ENCODE measurements at places on chromosomes 6 and 20.

DNA sequence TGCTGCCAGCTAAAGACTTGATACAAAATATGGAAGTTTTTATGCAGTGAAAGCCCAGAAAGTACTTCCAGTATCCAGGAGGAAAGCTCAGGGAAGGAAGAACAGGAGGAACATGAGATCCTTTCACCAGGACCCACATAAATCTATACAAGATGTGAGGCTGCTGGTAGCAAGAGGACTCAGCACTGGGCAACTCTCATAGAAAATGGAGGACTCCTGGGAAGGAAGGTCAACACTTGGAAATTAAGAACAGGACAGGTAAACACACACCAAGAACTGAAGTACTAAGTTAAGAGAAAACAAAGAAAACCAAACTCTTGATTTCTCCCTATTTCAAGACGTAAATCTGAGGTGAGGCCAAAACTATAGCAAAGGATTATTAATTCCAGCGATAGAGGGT, 220.5 kb upstream of the HSF2 start:
- no peak for DNase-seq

DNA sequence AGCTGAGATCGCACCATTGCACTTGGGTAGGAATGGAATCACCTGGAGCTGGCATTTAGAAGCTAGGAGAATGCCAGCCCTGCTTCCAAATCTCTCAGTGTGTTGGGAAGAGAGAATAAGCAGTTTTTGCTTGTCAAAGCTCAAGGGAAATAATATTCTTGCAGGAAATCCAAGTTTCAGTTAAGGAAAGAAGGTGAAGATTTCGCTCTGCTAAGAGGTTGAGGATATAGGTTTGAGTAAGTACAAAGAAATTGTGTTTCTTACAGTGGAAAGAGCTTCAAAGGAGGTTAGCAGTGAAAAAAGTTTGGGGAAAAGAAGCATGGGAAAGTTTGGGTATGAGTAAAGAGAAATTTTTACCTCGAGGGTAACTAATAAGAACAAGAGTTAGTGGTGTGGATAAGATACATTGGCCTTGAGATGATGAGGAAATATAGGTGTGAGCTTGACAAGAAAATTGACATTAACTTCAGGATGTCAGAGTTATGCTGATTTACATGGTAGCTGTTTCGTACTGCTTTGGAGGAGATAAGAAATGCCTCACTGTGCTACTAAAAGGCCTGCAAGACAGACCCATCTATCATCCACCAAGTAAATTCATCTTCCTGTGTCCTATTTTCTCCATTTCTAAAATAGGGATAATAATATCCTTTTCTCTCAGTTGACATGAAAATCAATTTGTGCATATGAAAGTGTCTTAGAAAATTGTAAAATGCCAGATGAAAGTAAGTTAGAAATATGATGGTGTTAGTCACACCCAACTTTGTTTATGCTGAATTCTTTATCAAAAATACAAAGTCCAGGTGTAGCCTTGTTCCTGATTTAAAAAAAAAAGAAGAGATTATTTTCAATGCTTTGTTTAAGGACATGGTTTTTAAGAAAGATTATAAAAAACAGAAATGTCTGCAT, 12.8 kb upstream of the HINT3 start:
- no peak for DNase-seq

GRCh38 chr20:62501801-62502495, 26.2 kb upstream of the GATA5 start:
- no peak for DNase-seq

- DNase-seq, result no peak
Observed at GRCh38 chr6:55979526-55979925, 104.1 kb upstream of the BMP5 start.

GRCh38 chr6:100818066-100818465, 63.1 kb downstream of the ASCC3 start:
- no peak for DNase-seq

- DNase-seq, result no peak
Observed at GRCh38 chr20:6530254-6530653, 237.2 kb upstream of the BMP2 start.

DNA sequence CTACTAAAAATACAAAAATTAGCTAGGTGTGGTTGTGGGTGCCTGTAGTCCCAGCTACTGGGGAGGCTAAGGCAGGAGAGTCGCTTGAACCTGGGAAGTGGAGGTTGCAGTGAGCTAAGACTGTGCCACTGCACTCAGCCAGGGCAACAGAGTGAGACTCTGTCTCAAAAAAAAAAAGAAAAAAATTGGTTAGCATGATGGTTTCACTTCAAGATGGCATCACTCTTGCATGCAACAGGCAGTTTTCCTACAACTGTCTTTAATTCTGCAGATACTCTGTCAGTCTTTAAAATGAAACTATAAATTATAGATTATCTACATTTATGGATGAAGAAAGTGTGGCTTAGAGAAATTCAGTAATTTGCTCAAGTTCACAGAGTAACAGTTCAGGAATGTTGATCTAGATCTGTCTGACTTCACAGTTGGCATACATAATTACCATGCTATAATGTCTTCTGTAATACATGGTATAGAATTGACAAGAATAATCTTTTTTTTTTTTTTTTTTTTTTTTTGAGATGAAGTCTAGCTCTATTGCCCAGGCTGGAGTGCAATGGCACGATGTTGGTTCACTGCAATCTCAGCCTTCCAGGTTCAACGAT, 27.0 kb downstream of the ITCH start:
- DNase-seq, result no peak

- DNase-seq, result no peak
Observed at GRCh38 chr6:166862978-166863530, 93.3 kb downstream of the RNASET2 start.

DNA sequence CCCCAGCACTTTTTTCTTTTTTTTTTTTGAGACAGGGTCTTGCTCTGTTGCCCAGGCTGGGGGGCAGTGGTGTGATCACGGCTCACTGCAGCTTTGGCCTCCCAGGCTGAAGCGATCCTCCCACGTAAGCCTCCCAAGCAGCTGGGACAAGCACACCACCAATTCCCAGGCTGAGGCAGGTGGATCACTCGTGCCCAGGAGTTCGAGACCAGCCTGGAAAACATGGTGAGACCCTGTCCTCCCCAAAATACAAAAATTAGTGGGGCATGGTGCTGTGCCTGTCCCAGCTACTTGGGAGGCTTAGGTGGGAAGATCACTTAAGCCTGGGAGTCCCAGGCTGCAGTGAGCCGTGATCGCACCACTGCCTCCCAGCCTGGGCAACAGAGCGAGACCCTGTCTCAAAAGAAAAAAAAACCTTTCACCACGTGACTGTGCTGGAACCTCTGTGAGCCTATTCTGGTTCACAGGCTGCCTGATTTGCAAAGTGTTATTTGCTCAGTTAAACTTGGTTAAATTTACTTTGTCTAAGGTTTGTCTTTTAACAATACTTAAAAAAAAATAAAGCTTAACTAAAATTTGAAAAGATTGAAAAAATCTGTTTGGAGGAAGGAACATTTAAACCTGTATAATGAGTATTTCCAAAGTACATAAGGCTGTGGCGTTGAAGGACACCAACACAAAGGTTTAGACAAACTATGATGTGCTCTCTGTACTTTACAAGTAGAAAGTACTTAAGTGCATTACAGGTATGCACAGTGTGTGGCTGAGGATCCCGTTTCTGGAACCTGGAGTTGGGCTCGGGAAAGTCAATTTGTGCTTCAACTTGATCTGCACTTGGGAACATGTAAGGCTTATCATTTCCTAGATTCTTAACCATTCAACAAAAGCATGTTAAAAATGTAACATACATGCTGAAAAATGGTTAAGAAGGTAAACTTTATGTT, 55.0 kb downstream of the PPP1R3G start:
- no peak for DNase-seq

GRCh38 chr6:28251661-28252008, 434 bp downstream of the ZKSCAN4 start:
- DNase-seq, result no peak

DNA sequence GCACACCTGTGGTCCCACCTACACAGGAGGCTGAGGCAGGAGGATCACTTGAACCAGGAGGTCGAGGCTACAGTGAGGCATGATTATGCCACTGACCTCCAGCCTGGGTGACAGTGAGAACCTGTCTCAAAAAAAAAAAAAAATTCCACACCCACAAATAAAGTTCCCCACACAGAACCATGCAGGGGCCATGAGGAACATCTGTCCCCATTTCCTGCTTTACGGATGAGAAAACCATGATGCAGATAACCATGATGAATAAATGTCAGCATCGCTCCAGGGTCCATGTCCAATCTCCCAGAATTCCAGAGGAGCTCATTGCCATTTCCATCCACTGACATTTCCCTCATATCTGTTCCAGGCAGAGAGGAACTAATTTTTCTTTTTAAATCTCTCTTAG, 16.9 kb upstream of the AGPAT4 start:
- DNase-seq, result no peak

DNA sequence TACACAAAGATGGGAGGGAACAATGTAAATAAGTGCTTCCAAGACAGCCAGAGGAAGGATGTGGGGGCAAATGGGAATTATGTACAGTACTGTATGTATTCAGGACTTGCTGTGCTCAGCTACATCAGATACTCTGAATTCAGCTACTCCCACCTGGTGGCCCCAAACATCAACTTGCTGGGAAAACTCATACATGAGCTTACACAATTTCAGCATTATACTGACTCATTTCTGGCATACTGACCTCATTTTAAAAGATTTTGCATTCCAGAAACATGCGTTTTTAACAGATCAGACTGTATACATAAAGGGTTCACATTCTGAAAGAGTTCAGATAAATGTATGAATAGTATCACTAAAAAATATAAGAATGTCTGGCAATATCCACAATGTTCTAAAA, 59.7 kb downstream of the GPX5 start:
- no peak for DNase-seq

DNA sequence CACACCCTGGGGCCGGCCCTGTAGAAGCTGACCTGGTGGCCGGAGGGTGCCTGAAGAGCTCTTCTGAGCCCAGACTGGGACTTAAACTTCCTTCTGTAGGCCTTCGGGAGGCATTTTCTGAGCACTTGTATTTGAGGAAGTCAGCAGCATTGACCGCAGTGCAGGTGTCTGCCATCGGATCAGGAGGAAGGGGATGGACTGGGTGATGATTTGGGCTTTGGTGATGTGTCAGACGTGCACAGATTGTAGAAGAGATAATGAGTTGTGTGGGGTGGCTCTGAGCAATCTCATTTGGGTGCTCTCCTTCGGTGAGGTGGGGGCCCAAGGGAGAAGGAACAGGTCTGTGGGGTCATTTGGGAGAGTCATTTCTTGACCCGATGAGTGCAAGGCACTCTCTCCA, 150.9 kb downstream of the ARID1B start:
- no peak for DNase-seq

- peak; percentile 52 for DNase-seq
Observed at GRCh38 chr6:155530219-155530834, 74.7 kb upstream of the NOX3 start.

GRCh38 chr6:83199863-83200225, 6.7 kb downstream of the RWDD2A start:
- peak; percentile 30 for DNase-seq

DNA sequence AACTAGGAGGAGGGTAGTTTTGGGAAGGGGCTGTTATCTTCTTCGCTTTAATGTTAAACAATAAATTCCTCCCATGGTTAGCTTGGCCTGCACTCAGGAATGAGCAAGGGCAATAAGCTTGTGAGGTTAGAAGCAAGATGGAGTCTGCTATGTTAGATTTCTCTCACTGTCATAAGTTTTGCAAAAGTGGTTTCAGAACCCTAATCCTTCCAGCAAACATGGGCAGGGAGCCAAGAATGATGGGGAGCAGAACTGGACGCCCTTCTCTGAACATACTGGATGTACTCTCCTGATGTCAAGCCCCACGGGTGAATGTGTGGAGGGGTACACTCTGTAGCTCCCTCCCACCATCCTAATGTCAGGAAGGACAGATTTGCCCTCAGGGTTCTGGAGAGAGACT, 22.3 kb downstream of the C6orf163 start:
- no peak for DNase-seq

DNA sequence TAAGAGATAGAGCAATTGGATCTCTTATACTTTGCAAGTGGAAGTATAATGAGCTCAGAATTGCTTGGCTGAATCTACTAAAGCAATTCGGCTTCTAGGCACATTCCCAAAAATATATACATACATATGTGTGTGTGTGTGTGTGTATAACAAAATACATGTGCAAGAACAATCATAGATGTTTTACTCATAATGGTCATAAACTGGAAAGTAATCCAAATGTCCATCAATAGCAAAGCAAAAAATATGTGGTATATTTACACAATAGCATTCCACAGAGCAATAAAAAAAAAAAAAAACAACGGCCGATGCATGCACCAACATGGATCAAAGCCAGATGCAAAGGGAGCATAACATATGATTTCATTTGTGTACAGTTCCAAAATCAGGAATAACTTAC, 707.9 kb downstream of the RFPL4B start:
- no peak for DNase-seq

DNA sequence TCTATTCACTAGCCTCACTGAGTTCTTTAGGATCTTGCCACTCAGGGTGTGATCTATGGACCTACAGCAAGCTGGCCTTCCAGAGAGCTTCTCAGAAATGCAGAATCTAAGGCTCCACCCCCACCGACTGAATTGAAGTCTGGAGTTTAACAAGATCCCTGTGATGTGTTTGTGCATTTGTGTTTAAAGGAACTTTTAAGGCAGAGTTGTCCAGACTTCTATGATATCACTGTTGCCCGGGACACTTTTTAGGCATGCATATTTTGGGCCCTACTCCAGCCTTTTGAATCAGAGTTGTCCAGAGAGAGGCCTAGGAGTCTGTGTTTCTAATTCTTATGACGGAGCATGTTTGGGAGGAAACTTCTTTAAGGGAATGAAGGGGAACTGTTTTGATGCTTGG, 232.3 kb downstream of the QKI start:
- DNase-seq, result no peak

DNA sequence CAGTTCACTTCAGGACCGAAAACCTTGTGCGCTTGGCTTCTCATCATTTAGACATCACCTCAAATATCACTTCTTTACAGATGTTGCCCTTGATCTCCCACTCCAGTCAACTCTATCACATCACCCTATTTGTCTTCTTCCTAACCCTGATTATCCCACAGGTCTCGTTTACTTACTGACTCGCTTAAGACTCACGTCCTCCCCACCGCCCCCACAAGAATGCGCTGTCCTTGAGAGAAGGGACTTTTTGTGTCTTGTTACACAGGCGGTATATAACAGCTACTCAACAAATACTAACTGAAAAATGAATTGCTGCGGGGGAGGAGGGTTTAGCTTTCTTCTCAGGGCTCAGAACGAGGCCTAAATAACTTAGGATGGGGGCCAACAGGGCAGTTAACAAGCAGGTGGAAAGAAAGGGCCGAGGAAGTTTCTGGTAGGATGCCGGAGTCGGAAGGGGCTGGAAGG, 527 bp downstream of the TOMM34 start:
- DNase-seq, result peak; percentile 65

GRCh38 chr6:117494694-117495318, 12.3 kb downstream of the DCBLD1 start:
- no peak for DNase-seq

DNA sequence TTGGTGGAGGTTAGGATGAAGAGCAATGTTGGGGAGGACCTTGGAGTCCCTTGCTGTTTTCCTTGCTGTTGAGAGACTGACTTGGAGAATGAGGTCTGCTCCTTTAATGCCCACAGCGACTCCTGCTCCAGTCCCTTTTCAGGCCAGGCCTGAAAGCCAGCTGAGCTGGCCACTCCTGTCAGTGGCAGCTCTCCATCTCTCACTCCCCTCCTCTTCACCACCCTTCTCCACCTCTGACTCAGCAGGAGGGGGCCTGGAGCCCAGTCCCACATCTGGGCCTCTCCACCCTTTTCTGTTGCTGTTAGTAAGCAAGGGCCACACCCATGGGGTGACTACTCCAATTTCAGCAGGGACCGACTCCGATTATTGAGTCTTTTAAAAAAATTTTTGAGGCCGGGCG, 2.2 kb downstream of the SNX21 start:
- no peak for DNase-seq

- DNase-seq, result peak; percentile 50
Observed at GRCh38 chr6:35096129-35096862, 44.8 kb downstream of the TCP11 start.

- no peak for DNase-seq
Observed at GRCh38 chr6:135322427-135323201, 141.5 kb downstream of the MYB start.

All from kidney capillary endothelial cell (primary cell).